ENCODE measurements at places on chromosomes 5 and 9.

DNA sequence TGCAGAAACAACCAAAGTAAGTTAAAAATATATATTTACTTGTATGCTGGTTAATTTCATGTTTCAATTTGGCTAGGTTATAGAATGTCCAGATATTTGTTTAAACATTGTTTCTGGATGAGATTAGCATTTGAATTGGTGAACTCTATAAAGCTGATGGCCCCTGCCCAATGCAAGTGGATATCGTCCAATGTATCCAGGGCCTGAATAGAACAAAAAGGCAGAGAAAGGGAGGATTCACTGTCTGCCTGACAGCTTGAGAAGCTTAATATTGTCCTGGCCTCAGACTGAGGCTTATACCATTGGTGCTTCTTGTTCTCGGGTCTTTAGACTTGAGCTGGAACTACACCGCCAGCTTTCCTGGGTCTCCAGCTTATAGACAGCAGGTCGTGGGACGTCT lies 446.7 kb upstream of the ACTBL2 start:
- DNase-seq = no peak

- no peak for DNase-seq
Measured at GRCh38 chr5:4758996-4759395, 381.1 kb upstream of the ADAMTS16 start.

DNA sequence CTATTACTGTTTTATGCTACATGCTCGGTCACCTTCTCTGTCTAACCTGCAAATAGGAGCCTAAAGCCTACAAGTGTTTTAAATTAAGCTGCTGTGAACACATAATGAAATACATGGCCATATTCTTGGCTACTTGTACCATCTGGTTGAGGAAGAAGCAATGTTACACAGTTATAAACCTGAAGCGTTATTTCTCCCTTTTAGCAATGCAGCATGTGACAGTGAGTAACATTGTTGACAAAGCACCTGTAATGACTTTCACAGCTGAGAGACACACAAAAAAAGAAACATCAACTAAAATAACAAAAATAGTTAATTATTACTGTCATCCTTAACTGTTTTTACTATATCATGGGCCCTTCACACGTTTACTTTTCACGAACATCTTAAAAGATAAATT lies 146.9 kb downstream of the RORB start:
- no peak for DNase-seq

GRCh38 chr9:124695280-124695890 lies 75.7 kb downstream of the NR6A1 start:
- no peak for DNase-seq

GRCh38 chr9:37284636-37285035 lies 137.9 kb upstream of the GRHPR start:
- DNase-seq = no peak

- no peak for DNase-seq
Measured at GRCh38 chr9:35844628-35845270, 15.7 kb downstream of the TMEM8B start.

- no peak for DNase-seq
Measured at GRCh38 chr9:136990242-136990911, 1.8 kb upstream of the PAXX start.

- DNase-seq = no peak
Measured at GRCh38 chr9:18441261-18441660, 32.7 kb upstream of the ADAMTSL1 start.

DNA sequence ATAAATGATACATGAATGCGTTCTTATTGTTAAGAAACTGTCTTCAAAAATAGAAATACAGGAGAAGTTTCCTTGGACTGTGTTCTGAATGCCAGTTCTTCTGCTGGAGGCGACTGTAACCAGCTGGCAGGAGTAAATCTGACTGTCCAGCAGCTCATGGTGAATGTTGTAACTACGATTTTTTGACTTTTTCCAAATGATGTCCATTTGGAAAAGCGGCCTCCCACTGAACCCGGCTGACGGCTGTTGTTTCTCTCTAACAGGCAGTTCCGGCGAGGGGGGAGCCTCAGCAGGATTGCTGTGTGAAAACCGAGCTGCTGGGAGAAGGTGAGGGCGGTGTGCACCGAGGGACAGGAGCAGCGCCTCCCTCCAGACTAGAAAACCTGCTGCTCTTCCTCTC lies 91.9 kb downstream of the EHMT1 start:
- no peak for DNase-seq

DNA sequence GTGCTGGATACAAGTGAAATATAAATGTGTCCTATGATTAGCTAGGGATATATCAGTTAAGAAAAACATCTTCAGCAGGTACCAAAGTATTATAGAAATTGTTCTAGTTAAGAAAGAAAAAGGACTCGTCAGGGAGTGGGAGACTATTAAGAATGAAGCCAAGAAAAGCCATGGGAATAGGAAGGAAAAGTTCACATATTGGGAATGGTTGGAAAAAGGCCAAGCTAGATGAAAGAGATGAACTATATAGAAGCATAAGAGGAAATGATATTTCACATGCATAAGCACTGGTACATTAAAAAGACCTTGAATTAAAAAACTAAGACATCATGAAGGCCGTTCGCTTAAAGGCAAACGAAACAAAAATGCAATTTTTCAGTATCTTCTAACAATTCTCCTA lies 237.7 kb downstream of the ADAMTS6 start:
- DNase-seq = no peak

DNA sequence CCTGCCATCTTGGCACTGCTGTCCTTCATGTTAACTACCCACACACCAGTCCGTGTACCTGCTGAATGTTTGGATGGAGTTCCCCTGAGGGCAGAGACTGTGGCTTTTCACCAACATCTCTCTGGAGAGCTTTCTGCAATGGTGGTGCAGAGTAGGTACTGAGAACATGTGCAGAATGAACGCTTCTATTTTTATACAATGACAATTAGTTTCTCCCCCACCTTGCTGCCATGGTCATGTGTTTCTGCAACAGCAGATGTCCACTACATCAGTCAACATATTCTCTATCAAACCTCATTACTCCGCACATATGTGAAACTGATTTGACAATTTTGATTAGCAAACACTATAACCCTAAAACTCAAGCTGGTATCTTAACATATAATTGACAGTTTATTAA lies 14.5 kb downstream of the PTCH1 start:
- DNase-seq = no peak

DNA sequence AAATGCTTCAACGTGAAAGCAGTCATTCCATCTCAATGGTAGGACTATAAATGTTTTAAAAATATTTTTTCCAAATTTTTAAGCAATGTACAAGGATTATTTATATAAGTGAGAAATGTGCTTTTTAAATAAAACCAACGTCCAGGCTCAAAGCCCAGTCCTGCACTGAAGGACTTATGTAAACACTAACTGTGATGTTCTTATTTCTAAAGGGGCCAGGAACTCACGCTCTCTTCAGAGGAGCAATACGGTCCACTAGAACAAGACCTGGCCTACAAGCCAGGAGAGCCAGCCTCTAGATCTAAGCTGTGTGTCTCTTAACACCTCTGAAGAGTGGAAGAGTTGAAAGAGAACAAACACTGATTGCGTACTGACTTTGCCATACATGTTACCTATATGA lies 12.1 kb downstream of the TTLL11 start:
- DNase-seq = no peak

DNA sequence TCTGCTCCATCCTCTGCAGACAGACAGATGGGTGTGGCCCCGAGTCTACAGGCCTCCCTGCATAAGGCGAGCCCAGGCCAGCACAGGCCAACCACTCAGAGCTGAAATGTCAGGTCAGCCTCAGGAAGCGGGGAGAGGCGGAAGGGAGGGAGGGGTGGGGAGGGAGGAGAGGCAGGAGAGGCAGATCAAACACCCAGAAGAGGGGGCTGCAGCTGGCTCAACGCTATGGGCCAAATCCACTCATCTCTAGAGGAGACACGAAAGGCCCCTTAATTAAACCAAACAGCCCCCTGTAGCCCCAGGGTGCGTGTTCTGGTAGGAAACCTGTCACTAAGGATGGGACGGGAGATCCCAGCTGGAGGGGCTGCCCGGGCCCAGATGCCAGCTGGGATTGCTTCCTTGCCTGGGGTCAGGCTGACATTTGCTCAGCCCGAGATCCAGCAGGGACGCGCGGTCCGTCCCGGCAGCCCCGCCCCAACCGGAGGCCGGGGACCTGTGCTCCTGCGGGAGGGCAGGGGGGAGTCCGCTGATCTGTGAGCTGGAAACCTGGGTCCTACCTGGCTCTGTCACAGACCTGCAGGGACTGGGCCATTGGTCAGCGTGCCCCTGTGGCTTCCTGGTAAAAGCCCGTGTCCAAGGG lies 97.2 kb upstream of the SARDH start:
- no peak for DNase-seq

- DNase-seq = peak; percentile 96
Measured at GRCh38 chr5:103669615-103670014, 107.0 kb upstream of the NUDT12 start.

DNA sequence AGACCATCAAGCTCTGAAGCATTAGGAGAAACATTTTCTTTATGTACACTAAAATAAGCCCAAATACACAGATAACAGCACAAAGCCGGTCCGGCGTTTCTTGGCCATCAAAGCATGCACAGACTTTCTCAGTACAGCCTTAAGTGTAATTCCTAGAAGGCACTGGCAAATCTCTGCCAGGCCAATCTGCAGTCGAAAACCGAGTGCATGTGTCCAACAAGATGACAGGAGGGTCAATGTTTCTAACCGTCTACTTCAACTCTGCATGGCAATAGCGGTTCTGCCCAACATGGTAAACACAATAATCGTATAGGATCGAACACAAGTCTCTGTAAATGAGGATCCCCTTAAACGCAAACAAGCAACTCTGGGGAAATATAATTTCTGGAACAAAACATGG lies 1.1 kb downstream of the ARL15 start:
- DNase-seq = no peak

- DNase-seq = no peak
Measured at GRCh38 chr5:6108540-6108848, 269.9 kb downstream of the MED10 start.

DNA sequence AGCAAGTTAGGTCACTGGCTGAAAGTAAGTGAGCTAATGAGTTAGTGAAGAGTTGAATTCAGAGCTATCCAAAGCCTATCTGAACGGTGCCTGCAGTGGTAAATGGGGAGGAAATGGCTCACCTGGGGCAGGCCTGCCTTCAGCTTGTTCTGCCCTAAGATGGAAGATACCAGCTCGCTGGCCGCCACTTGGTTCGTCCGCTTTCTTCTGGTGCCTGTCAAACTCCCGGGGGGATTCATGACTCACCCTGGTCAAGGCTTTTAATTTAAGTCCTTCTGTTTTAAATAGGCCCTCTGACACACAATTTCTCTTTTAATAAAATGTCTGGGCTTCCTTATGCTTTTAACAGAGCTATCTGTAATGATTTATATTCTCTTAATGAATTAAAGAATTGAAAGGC lies 78.8 kb downstream of the CFAP90 start:
- no peak for DNase-seq

DNA sequence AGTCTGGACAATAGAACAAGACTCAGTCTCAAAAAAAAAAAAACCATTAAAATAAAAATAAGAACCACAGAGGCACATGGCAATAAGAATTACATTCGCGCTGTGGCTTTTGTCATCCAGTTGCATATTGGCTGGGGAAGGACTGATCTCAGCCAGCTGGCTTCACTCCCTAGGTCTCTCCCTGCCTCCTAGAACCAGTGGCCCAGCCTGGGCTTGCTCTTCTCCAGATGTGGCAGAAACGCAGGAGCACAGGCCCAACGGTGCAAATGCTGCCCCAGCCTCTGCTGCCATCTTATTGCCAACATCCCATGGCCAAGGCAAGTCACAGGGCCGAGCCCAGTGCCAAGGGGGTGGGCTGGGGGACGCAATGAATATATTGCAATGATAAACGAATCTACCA lies 37.0 kb downstream of the NKX2-5 start:
- no peak for DNase-seq

- no peak for DNase-seq
Measured at GRCh38 chr5:83715236-83716065, 5.2 kb downstream of the HAPLN1 start.

DNA sequence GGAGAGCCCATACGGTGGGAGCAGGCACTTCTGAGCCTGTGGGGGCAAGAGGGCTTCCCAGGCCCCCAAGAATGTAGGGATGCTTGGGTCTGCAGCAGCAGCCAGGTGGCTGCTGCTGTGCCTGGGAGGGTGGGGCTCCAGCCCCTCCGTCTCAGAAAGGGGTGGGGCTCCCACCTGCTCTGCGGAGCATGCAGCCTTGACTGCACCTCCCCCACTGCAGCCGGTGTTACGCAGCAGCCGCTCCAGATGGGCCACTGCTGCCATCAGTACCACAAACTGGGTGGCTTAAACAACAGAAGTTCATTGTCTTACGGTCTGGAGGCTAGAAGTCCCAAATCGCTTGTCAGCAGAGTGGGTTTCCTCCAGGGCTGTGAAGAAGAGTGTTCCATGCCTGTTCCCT lies 365.5 kb downstream of the TMEM38B start:
- DNase-seq = no peak

GRCh38 chr5:101535626-101536025 lies 632.5 kb upstream of the ST8SIA4 start:
- no peak for DNase-seq
